ENCODE measurements at places on chromosomes 3 and 15.

DNA sequence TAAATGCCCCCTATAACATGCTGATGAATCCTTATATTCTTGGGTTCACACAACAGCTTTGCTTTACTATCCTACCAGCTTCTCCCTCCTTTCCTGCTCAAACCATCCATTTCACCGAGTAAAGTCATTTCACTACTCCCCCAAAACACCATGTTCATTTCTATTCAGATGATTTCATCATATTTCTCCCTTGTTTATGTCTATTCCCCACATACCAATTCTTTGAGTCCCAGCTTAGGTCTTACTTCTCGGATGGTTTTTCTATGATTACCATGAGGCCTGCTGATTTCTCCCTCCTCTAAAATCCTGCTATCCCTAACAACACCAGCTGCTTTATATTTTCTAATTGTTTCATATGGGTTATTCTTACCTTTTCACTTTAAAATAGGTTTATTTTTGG lies 231.4 kb downstream of the TIGIT start:
- no peak for DNase-seq

DNA sequence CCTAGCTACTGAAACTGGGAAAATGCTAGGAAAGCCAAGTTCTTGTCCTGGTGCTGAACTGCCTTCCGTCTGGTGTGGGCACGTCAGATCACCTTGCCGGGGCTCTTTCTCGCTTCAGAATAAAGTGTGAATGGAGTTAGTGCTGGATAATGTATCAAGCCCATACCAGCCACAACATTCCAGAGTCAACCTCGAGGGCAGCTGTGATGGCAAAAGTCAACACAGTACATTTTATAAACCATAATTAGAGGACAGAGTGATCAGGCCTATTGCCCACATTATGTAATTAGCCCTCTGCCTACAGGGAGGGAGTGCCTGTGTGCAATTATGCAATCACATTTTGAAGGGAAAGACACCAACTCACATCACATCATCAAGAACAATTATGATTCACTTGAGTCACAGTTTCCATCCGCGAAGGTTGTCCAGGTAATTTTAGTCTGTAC lies 165.2 kb downstream of the RORA start:
- no peak for DNase-seq

DNA sequence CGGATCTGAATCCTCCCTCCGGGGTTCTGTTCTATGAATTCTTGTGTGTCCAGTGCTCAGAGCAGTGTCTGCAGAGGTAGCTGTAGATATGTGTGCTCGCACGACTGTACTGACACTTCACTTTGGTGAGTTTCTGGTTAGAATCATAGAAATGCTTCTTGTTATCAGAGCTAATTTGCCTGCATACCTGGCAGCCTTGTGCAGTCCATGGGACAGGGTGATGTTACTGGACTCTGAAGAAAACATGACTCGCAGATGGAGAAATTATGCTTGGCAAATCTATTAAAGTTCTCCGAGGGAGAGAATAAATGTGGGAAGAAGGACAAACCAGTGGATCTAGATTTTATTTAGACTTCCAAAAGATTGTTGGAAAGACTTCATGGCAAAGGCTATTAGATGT lies 12.2 kb downstream of the CGNL1 start:
- no peak for DNase-seq

DNA sequence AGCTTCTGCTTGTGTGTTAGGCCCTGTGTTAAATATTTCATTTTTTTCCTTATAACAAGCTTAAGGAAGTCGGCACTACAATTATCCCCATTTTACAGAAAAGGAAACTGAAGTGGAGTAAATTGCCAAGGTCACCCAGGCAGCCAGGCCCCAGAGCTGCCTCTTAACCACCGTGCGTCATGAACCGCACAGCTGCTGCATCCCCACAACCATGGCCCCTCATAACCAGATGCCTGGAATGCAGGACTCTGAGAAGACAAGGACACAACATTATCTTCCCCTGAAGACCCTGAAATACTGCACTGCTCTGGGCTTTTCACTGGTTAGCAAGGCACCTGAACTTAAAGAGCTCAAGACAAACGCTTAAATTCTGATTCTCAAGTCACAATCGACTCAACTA lies 14.6 kb downstream of the LRIG1 start:
- DNase-seq: no peak

- DNase-seq: no peak
These were observed 20.5 kb downstream of the LARP6 start for GRCh38 chr15:70833422-70833821.

- no peak for DNase-seq
These were observed 98.9 kb downstream of the HMG20A start for GRCh38 chr15:77519540-77519939.

DNA sequence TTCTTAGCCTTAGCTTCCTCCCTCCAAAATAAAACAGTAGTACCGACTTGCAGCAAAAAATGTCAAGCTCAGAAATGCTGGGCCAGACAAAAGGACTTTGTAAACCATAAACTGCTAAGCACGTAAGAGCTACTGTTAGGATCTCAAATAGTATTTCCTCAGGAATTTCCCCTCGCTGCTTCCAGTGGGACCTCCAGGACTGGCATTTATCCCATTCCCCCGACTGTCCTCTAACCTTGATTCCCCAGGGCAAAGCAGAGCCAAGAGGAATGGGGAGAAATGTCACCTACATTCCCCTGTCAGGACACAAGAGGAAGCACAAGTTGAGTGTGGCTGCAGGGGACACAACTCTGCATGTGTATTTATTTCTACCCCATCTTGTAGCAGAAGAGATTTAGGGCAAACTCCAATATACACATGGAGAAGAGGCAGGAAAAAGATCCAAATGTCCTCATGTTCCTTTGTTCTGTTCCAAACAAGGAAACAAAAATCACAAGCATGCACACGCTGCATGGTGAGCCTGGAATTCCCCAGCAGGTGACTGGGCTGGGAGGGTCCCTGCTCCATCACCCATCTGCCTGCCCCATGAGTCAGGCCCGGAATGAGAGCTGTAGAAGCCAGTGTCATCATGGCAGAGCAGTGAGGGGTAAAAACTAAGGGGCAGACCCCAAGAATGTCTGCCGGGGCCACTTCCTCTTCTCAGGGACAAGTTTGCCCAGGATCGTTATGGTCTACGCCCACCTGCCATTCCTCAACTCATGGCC lies 4.2 kb downstream of the STOML1 start:
- no peak for DNase-seq

- DNase-seq: no peak
These were observed 905.8 kb downstream of the IGSF11 start for GRCh38 chr3:118128886-118129285.

DNA sequence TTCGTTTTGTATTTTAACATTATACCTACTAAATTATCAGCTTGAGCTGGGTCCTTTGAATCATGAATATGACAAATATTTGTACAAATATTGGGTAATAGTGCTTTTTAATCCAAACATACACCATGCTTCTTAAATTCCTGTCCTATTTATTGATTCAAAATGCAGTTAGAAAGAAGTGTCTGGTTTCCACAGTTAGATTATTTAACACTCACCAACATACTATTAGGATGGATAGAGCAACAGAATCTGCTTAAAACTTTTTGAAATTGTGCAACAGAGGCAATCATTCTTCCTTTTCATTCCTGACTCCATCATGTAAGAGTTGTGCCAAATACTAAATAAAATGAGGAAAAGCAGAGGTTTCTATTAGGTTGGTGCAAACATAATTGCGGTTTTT lies 281.2 kb downstream of the LSAMP start:
- no peak for DNase-seq

- DNase-seq: no peak
These were observed 758.3 kb downstream of the GBE1 start for GRCh38 chr3:81003008-81003645.

DNA sequence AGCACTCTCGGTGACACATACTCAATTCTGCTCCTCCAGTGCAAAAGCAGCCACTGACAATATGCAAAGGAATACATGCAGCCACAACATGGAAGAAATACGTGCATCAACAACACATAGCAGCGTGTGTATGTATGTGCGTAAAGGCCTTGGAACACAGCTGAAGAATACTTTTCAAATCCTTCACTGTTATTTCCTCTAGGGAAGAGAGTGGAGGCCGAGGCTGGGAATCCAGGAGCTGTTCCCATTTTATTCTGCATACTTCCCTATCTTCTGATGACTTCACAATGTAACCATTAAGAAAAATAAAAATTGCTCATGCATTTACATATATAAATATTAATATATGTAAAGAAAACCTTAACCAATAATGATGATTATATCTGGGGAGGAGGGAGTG lies 36.6 kb upstream of the MGLL start:
- no peak for DNase-seq

GRCh38 chr3:100043271-100043670 lies 71.0 kb downstream of the FILIP1L start:
- DNase-seq: no peak

DNA sequence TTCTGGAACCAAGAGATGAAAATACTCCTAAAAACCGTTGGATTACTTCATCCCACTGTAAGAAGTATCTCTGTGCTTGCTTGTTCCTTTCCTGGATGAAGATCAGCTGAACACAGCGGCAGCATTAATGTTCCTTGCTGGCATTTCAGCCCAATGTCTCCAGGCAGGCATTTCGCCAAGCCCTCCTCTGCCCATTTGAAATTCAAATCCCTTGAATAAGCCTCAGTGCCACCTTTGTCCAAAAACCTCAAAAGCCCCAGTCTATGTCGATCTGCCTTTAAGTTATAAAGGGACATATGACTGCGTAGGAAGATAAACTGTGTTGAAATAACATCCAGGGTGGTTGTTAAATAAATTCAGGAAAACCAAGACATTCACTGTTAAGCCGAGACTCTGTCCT lies 156.8 kb upstream of the PDZRN3 start:
- DNase-seq: no peak

- DNase-seq: no peak
These were observed 83.6 kb downstream of the LSM3 start for GRCh38 chr3:14262212-14262611.

DNA sequence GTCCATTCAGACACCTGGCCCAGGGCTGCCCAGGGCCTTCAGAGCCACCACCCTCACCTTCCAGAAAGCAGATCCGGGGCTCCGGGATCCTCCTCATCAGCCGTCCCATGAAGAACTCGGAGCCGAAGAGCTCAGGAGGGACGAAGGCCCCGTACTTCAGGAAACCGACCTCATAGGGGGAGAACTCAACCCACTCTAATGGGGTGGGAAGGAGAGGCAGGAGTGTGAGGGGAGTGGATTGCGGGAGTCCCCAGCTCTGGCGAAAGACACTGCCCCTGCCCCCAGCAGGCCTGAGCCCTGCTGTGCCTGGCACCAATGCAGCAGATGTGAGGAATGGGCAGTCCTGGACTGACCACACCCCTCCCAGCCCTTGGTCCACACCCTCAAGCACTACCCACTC lies 22.6 kb downstream of the PLA2G4D start:
- DNase-seq: no peak

DNA sequence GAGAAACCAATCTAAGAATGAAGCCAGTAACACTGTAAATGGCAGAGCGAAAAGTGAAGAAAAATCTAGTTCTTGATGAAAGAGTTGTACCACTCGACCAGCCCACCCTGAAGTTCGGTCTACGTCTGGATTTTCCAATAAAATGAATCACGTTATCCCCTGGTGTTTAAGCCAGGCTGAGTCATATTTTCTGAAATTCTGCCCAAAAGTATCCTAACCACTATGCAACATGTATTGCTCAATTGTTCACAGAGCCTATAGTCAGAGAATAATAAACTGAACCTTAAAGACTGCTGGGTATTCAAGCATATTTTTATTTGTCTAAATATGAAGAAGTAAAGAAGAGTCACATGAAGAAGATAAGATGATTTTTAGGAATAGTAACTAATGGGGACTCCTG lies 245.7 kb downstream of the FGF12 start:
- no peak for DNase-seq

GRCh38 chr3:111547631-111548030 lies 5.6 kb downstream of the CD96 start:
- DNase-seq: peak; percentile 19

- no peak for DNase-seq
These were observed 484.6 kb downstream of the ROBO2 start for GRCh38 chr3:77524463-77524862.

DNA sequence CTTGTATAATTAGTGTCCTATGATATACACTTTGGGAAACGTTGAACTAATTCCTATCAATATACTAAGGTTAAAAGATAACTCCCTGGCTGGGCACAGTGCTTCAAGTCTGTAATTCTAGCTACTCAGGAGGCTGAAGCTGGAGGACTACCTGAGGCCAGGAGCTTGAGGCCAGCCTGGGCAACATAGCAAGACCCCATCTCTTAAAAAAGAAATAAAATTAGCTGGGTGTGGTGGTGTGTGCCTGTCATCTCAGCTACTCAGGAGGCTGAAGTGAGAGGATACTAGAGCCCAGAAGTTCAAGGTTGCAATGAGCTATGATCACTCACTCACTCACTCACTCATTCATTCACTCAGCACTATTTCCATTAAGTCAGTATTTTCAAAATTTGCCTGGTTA lies 55.2 kb downstream of the SLC12A6 start:
- DNase-seq: no peak

- no peak for DNase-seq
These were observed 26.7 kb downstream of the SNTN start for GRCh38 chr3:63679186-63679585.

- peak; percentile 19 for DNase-seq
These were observed 175.8 kb downstream of the FOXB1 start for GRCh38 chr15:60179786-60180391.

GRCh38 chr15:70054884-70055387 lies 42.8 kb downstream of the TLE3 start:
- DNase-seq: no peak

DNA sequence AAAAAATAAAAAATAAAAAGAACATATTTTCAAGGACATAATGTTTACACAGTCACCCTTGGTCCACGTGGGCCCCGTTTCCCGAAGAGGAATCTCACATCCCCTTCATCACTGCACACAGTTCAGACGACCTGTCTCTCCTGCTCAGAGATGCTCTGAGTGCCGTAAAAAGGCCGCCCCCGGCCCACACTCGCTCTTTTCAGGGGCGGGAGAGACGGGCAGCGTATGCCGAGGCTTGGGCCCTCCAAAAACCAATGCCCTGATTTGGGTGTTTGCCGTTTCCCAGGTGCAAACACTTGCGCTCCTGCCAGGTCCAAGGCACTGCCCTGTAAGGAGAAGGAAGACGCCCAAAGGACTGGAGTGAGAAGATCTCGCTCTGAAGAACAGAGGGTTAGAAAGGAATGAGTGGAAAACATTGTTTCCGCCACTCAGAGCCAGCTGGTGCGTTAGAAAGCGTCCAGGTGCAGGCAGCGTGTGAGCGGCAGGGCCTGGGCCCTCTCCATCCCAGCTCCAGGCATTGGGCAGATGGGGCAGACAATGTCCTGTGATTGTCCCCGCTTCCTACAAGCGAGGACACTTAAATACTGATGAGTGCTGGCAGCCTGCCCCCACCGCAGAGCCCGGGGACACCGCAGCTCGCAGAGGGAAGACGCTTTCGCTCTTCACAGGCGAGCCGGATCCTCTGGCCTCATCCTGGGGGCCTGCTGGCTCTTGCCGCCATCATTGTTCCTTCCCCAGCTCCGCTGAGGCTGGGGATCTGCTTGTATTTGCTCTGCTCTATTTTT lies 53.2 kb downstream of the NIPA2 start:
- no peak for DNase-seq

DNA sequence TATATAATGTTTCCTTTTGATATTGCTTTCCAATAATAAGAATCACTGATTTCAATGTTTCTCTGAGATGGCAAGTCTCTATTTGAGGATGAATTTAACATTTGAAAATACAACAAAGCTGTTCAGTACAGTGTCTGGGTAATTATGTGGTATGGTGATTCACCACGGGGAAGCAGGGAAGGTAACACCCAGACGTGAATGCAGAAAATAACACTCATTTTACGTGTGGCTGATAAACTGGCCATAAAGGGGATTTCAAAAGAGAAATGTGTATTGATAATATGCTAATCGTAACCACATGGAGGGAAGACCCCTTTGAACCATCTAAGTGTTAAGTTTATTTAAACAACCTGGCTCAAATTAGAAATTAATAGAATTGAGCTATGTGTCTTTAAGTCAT lies 344.6 kb downstream of the GRM7 start:
- no peak for DNase-seq
